Peyer's patch (tissue), 4 donors: ENCODE measurements at places on chromosomes 16 and 17.
A peak's percentile ranks its signal among the peaks of the same experiment; 100 is the strongest.

DNA sequence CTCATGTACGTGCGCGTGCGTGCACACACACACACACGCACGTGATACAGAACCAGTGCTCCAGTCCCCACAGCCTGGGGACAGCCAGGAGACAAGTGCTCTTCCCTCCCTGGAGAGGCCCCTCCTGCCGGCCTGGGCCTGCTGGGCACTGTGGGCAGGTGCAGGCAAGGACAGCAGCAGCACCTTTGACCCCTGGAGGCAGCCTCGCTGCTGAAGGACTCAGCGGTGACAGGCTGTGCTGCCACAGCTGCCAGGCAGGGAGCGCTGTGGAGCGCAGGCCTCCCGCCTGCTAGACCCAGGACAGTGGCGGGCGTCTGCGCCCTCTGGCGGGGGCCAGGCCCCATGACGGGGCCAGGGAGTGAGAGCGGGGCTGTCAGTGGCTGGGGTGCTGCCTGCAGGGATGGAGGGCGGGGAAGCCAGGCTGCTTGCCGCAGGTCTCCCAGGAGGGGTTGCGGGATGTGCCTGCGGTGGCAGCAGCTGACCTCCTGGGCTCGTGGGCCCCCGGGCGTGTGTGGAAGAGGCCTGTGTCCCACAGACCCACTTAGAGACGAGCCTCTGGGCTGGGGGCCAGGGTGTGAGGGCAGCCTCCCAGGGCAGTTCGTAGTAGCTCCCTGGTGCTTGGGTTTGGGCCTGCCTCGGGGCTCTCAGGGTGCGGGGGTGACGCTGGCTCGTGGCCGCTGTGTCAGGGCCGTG lies 63.5 kb upstream of the PVALEF start:
- DNase-seq: peak; percentile 92

DNA sequence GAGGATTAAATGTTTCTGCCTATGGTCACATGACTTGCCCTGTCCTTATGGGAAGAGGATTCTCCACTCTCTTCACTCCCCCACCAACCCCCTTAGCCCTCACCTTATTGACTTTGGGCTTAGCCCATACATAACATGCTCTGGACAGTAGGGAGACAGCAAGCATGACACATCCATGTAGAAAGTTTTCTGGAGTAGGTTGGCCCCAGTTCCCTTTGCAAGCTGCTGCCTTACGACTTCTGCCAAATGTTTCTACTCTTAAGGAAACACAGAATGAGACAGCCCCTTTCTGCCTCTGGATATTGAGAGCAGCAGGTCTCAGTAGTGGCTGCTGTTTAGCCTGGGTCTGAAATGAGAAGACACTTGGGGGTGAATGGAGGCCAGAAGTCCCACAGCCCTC lies 282.2 kb downstream of the MAP2K6 start:
- DNase-seq: no peak

- DNase-seq: no peak
Measured at GRCh38 chr17:35870906-35871819, 2.5 kb upstream of the HEATR9 start.

DNA sequence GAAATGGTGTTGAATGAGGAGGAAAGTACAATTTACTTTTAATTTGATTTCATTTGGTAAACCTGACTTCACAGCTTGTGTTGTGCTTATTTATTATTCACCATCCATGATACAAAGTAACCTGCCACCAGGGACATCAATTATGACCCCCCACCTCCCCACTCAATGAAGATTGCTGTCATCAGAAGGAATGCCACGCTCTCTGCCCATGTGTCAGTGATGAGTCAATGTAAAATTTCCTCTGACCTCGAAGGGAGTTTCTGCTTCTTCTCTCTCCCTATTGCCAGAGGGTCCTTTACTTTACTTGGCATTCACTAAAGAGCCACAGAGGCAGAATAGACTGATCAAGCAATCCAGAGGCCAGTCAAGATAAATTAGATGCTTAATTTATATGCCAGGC lies 759.7 kb downstream of the CDH11 start:
- no peak for DNase-seq

- no peak for DNase-seq
Measured at GRCh38 chr16:17038415-17038814, 432.3 kb downstream of the XYLT1 start.

- peak; percentile 52 for DNase-seq
Measured at GRCh38 chr17:12545877-12546513, 119.7 kb upstream of the MYOCD start.

- DNase-seq: no peak
Measured at GRCh38 chr17:43051969-43052368, 26.9 kb downstream of the RND2 start.
